Cerebellum (tissue), 4 donors: ENCODE measurements at places on chromosomes 3 and 15. TPM values are rescaled to one million over a fixed set of nuclear protein-coding genes. Genes with fewer than 3 reads are reported as not detected.
A peak's percentile ranks its signal among the peaks of the same experiment; 100 is the strongest.

IL17RD gene
- total RNA-seq: 29.3 TPM

DNA sequence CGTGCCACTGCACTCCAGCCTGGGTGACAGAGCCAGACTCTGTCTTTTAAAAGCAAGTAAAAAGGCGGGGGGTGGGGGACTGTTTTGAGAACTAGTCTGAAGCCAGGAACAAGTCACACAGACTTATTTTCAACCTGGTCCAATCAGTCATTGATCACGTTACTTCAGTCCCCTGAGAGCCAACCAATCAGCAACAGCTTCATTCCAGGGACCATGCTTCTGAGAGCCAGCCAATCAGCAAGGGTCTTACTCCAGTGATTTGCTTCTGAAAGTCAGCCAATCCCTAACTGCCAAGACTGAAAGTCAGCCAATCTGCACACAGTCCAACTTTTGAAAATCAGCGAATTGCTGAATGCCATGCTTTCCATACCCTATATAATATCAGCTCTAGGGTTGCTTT, 48.6 kb upstream of the C15orf39 start:
- DNase-seq: no peak

DNA sequence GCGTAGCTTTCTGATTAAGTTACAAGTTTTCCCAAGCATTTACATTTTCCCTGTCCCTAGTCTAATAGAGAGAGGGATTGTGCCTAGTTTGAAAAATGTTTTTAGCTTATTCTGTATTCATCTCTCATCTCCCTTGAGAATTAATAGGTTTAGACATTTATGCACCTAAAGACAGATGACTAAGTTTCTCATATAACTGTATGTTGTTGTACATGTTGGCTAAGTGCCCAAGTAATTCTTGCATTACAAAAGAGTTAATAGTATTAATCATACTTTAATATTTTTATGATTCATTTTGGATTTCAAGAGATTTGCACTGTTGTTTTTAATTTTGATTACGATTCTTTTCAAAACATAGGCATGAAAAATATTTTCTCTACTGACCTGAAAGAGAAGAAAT, 109.0 kb upstream of the TBL1XR1 start:
- DNase-seq: no peak

DNA sequence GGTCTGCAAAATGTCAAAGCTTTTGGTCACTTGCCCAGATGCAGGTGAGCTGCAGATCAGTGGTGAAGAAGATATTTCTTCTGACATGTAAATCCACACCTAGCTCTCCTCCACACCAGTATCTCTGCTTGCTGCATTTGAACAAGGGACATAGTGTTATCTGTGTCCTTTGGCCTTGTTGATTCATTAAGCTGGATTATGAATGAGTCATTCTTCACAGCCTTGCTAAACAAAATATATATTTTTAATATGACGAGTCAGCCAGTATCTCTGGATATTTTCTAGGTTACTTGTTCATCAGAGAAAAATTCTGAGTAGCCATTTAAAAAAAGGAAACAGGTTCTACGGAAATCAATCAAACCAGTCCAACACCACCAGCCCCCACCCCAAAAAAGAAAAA, 190.6 kb upstream of the ADAMTS9 start:
- DNase-seq: no peak

- no peak for DNase-seq
These were observed 88.6 kb upstream of the CACNA2D3 start for GRCh38 chr3:54033761-54034160.

- no peak for DNase-seq
These were observed 294.9 kb downstream of the SHQ1 start for GRCh38 chr3:72553298-72553697.

- no peak for DNase-seq
These were observed 30.8 kb downstream of the KLHL18 start for GRCh38 chr3:47313341-47314055.

DNA sequence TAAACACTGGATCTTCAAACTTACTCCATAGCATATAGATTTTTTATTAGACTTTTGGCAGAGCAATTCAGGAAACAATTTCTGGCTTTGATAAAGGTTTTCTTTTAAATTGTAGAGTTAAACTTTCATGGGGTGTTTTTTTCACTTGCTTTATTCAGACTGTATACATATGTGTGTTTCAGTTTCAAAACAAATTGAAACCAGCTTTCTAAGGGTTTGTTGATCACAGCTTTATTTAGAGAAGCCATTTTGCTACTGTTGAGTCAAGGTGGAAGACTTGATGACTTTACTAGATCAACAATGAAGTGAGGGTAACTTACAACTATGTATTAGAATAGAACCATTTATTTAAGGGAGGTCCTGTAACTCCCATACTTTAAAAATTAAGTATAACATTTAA, 6.2 kb downstream of the UBE2E1 start:
- no peak for DNase-seq

GRCh38 chr15:90933301-90933700, 952 bp upstream of the HDDC3 start:
- no peak for DNase-seq

DNA sequence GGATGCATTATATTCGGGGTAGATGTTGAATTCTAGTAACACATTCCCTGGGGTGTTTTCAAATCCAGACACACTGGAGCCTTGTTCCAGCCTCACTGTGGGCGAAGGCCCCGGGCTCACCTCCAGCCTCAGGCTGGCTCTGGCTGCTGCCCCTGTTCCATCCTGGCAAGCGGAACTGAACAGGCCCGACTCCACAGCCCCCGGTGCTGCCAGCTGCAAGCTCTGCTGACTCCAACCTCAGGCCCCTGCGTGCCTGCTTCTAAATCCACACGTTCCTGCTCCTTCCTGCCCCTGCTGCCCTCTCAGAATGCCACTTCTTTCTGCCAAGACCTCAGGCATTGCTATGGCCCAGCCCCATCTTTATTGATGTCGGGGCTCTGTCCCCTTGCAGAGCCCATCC, 90.6 kb downstream of the LIPC start:
- peak; percentile 51 for DNase-seq

DNA sequence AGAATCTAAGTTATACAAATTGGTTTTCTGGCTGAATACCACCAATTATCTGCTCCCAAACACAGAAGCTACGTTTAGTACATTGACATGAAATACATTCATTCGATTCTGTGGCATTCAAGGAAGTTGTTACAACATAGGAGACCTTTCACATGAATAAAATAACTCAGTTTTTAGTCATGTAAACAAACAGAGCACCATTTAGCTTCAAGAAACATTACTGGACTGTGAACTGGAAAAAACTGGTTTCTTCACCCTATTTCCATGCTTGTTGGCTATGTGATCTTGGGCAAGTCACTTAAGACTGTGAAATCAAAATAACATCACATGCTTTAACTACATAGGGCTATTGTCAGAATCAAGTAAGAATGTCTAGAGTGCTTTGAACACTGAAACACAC, 46.2 kb downstream of the NRG4 start:
- DNase-seq: no peak

- peak; percentile 10 for DNase-seq
These were observed 826 bp downstream of the LRRC58 start for GRCh38 chr3:120348065-120348990.
